ENCODE measurements at places on chromosomes 4 and X.

GRCh38 chr4:98512918-98513317, 145.5 kb downstream of the TSPAN5 start:
- DNase-seq, result no peak

DNA sequence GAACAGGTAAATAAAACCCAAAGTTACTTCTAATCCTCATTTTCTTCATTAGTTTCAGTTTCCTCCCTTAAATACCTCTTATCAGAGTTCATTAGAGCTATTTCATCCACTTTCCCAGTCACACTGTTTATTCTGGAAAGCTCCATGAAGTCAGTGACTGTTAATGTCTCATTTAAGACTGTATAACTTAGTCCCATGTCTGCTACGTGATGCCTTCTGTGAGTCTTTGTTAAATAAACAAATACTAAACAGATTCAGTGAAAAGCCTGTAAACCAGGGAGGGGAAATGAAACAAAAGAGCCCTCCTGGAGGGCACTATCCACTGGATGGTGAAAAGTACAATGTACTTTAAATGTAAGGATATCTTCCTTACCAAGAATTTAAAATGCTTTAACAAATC, 24.7 kb downstream of the ACE2 start:
- DNase-seq, result no peak

DNA sequence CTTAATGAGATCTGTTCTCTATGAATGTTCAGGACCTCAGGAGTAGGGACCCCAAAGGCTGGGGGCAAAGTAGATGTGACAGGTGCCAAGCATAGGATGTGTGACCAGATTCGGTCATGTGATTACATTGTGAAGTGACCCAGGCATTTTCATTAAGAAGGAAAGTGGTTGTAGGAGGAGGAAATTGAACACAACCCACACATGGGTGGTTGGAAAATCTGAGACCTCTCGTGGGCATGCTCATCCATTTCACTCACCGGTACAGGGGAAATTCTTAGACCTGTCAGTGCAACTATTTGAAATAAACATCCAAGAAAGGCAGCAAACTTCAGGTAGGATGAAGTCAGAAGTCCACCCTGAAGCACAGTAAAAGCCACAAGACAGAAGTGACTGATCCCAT, 43.5 kb upstream of the CD99 start:
- no peak for DNase-seq

DNA sequence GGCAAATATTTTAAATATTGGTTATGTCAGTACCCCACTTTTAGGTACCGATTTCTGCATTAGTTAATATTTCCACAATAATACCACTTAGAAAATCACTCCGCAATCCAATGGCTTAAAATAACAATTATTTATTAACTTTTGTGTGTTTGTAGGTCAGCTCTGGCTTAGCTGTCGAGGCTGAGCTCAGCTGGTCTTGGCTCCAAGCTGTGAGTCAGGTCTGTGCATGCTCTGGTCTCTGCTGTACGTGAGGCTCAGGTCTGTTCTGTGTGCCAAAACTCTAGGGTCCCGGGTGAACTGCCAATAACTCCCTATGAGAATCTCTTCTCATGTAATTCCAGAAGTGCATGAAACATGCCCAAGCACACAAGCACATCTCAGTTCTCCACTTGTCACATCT, 245.8 kb upstream of the GK2 start:
- DNase-seq, result no peak

DNA sequence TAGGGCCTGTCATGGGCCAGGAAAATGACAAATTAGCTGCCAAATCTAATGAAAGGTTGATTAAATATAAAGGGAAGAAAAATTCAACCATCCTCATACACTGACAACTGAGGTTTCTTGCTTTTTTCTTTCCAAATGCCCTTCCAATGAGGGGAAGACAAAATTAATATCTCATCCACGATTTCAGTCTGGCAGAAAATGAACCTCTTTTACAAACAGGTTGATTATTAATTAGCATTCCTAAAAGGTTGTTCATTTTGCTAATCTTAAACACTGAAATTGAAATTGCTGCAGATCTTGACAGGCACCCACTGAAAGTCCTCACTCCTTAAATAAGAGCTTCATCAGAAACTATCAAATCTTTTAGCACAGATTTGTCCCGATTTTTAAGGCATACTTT, 45.5 kb downstream of the NPFFR2 start:
- DNase-seq, result no peak

DNA sequence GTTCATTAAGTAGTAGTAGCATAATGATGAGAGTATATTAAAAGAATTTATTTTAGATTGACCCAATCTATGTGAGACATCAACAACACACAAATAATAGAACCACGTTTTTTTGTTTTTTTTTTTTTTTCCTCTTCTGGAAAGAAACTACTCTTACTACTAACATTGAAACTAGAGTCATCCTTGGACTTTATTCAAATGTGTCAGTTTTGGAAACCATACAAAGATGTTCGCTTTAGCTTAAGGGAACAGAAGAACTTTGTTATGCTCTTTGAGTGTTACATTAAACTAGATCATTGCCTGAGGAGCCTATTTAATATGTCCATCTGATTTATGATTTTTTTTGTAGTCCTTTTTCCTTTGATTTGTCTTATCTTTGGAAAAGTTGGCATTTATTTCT, 166.7 kb downstream of the RPA4 start:
- no peak for DNase-seq

DNA sequence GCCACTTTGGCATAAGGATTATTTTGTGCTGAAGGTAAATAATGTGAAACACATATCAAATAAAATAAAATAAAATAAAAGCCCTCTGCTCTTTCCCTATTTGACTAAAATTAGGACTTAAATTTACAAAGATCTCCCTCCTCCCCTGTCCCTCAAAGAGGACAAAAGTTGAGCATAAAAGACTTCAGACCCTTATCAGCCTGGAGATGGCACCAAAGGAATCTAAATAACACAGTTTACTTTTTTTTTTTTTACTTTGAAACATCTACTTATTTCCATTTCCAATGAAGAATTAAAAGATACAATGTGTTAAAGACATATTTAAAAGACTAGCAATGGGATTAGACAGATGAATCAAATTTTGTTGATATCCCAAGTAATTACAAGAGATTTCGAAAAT, 89.7 kb downstream of the EPHA5 start:
- no peak for DNase-seq

- DNase-seq, result no peak
Observed at GRCh38 chr4:40283968-40284367, 51.2 kb upstream of the CHRNA9 start.

GRCh38 chrX:5730556-5730955, 498.1 kb downstream of the NLGN4X start:
- DNase-seq, result no peak

DNA sequence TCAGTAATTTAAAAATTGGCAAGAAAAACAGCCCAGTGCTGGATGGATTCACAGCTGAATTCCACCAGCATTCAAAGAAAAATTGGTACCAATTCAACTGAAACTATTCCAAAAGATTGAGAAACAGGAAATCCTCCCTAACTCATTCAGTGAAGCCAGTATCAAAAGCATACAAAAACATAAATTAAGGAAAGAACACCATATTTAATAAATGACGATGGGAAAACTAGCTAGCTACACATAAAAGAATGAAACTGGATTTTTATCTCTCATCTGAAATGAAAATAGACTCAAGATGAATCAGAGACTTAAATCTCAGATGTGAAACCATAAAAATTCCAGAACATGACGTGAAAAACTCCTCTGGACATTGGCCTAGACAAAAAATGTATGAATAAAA, 516.8 kb upstream of the SPANXN1 start:
- DNase-seq, result no peak

- no peak for DNase-seq
Observed at GRCh38 chrX:27626066-27626465, 35.9 kb downstream of the DCAF8L2 start.

- no peak for DNase-seq
Observed at GRCh38 chr4:96317891-96318290, 478.0 kb downstream of the PDHA2 start.

DNA sequence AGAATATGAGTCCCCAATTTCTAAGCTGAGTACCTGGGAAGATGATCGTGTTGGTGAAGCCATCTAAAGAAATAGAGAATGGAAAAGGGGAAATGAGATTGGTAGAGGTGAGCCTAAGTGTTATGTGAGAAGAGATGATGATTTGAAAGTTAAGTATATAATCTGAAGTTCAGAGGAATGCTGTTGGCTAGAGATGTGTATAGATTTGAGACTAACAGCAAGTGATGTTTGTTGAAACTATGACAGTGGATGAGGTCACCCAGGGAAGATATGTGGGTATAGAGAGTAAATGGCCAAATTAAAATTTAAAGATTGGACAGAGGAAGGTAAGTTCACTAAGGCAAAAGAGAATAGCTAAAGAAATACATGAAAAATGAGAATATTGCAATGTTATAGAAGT, 324.2 kb downstream of the MAPK10 start:
- no peak for DNase-seq

DNA sequence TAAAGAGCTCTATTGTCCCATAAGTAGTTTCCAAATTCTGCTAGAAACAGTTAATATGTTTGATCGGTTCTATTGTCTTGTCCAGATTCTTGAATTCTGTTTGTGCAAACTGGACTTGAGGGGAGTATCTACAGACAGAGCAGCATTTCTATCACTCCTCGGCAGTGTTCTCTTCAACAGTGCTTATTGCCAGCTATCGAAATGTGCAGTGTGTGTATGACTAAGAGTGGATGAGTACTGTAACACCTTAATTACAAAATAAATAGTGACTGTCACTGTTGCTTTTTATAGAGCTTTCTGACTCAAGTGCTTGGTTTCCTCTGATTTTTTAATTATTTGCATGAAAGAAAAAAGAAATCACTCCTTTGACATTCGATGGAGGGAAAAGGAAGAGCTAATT, 274.6 kb downstream of the RPA4 start:
- DNase-seq, result no peak

DNA sequence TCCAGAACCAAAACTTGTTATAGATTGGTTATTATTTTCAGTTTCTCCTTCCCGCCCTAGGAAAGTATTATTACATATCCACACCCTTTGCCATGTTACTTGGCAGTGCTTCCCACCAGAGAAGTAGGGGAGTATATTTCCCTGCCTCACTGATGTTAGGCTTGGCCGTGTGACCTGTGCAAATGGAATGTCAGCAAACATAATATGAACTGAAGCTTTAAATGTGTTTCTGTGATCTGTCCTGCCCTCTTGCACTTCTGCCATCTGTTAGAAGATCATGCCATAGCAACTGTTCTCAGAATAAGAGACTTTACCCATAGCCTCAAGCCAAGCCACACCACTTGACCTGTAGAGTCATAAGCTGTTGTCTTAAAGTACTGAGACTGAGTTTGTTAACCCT, 36.7 kb upstream of the NEUROG2 start:
- DNase-seq, result no peak

- no peak for DNase-seq
Observed at GRCh38 chrX:96689991-96690390, 5.3 kb downstream of the DIAPH2 start.

DNA sequence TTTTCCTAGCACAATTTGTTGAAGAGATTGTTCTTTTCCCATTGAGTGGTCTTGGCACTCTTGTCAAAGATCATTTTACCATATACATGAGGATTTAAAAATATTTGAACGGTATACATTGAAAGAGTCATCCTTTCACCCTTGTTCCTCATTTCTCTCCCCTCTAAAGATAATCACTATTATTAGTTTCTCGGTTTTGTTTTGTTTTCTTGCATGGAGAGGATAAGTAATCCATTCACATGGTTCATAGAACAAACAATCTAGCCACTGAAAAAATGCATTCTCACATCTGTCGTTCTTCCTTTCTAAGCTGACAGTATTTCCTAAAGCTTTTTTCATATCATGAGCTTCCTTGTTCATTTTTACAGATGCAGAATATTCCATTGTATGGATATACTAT, 39.2 kb upstream of the MSMO1 start:
- DNase-seq, result no peak

DNA sequence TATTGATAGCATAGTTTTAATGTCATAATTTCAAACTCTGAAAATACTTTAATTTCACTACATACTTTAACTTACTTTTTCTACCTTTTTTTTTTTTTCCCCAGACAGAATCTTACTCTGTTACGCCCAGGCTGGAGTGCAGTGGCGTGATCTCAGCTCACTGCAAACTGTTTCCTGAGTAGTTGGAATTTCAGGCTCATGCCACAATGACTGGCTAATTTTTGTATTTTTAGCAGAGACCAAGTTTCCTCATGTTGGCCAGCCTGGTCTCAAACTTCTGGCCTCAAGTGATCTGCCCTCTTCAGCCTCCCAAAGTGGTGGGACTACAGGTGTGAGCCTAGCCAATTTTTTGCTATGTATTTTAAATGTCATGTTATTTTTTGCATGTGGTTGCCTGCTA, 741.6 kb downstream of the TRAM1L1 start:
- DNase-seq, result no peak

- DNase-seq, result no peak
Observed at GRCh38 chrX:73581002-73581628, 18.1 kb downstream of the CHIC1 start.

- DNase-seq, result no peak
Observed at GRCh38 chr4:111806331-111806730, 338.9 kb upstream of the FAM241A start.

DNA sequence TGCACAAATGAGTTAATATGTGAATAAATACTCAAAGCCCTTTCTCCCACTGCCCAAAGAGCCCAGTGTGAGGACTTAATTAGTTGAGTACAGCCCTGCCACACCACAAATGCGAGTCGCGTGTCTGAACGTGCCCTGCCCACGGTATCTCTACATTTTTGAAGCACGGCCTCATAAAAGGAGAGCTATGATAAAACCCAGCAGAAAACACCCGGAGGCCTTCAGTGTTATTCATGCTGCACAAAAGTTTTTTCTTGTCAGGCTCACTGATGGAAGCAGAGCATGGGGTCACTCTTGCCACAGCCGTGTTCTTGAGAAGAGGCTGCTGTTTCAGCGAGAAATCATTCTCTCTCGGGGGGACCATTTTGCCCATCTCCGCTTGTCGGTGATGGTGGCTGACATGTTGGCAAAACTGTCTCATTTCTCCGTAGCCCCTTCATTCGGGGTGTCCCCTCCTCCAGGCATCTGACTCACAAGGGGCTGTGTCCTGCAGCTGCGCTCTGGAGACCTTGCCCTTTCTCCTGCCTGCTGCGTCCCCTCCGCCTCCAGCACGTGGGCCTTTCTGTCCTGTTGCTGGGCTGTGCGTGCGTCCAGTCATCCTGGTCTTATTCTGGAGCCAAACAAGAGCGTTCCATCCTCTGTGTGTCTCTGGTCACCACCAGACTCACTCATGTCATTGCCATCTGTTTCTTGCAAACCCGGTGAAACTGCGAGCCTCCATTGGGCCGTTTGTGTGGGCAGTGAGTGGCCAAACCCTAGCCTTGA, 88.8 kb downstream of the SORCS2 start:
- DNase-seq, result no peak

- DNase-seq, result no peak
Observed at GRCh38 chrX:121238093-121238492, 190.7 kb downstream of the GLUD2 start.

All from hypothalamus (tissue), 51 donors.